ENCODE measurements at places on chromosomes 2 and 18. TPM values are rescaled to one million over a fixed set of nuclear protein-coding genes. Genes with fewer than 3 reads are reported as not detected.

- DNase-seq, result peak; percentile 45
Observed at GRCh38 chr2:231923951-231924888, 2.0 kb downstream of the NPPC start.

DNA sequence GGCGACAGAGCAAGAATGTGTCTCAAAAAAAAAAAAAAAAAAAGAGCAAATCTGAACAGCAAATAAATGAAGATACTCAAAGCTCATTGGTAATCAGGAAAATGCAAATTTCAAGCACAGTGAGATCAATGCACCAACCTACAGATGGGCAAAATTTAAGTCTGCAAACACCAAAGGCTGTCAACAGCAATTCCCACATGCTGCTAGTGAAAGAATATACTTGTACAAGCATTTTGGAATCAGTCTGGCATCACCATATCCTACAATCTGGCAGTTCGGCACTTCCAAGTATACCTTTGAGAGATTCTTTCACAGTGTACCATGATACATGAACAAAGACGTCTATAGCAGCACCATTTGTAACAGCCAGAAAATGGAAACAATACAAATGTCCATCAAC lies 4.1 kb downstream of the HDHD2 start:
- no peak for DNase-seq

- no peak for DNase-seq
Observed at GRCh38 chr2:219521066-219521880, 7.0 kb downstream of the ASIC4 start.

DNA sequence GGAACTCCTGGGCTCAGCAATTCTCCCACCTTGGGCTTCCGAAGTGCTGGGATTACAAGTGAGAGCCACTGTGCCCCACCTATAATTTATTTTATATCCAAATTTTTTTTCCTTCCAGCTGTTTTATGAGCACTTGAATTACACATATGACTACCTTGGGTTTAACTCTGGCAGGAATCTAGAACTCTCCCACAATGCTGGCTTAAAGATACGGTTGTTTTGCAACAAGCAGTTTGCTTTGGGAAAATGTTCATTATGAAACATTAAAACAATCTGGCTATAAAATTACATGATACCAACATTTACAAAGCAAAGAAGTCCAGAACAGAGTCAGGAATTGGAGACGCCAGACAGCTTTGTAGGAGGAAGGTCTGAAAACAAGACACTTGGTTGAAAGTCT lies 12.8 kb downstream of the CD302 start:
- DNase-seq, result no peak

ITGB6 gene
- 46.1 TPM for total RNA-seq

DNA sequence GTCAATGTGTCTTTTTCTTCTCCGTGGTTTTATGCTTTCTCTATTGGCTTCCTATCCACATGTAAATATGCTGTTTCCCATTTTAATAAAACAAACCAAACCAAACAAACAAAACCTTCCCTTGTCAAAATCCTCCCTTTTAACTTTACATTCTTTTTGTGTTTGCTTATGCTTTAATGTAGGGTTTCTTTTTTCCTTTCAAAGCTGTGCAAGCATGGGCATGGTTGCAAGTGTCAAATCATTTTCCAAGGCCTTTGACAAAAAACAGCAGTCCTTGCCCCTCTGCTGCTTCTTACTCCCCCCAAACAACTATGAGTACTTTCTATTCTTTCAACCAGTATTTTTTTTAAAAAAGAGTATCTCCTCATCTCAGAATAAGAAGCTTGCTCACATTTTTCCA lies 66.0 kb upstream of the ACYP2 start:
- DNase-seq, result no peak

DNA sequence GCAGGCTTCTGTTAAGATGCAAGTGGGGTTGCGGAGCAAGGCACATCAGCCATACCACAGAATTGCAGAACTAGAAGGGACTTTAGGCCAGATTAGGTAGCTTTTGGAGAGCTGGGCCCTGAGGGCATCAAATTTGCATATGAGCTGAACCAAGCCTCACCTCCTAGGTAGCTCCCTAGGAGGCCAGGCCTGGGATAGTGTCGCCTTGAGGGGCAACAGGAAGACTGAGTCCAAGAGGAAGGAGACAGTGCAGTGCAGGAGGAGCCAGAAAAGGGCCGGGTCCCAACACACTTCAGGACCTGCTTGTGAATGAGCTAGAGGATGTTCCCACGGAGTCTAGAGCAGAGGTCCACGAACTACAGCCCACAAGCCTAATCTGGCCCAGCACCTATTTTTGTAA lies 98.7 kb downstream of the MAPK4 start:
- DNase-seq, result no peak

GRCh38 chr18:48656582-48656981 lies 117.8 kb downstream of the CTIF start:
- no peak for DNase-seq

DNA sequence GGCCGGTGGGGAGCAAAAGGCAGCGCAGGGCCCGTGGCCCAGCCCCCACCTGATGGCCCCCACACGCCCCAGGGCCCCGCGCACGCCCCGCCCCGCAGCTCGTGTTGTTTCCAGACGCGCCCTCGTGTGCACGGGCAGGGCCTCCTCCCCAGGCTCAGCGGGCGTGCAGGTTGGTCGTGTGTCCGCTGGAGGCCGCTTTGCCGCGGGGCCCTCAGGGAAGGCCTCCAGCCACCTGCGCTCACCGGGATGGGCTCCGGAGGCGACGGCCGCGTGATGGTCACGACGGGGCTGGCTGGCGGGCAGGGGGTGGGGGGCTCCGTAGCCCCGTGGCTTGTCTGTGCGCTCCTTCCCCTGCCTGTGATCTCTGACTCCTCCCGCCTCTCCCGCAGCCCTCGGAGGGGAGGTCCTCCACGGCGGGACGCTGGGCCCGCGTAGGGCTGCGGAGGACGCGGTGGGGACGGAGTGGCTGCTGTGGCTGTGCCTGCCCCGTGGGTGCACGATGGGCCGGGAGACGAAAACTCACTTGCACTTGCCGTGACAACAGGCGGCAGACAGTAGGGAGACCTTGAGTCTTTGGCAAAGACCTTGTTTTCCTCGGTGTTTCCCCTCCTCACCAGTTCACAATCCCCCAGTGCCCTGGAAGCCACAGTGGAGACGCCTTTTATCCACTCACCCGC lies 67.1 kb downstream of the RTP5 start:
- DNase-seq, result no peak

DNA sequence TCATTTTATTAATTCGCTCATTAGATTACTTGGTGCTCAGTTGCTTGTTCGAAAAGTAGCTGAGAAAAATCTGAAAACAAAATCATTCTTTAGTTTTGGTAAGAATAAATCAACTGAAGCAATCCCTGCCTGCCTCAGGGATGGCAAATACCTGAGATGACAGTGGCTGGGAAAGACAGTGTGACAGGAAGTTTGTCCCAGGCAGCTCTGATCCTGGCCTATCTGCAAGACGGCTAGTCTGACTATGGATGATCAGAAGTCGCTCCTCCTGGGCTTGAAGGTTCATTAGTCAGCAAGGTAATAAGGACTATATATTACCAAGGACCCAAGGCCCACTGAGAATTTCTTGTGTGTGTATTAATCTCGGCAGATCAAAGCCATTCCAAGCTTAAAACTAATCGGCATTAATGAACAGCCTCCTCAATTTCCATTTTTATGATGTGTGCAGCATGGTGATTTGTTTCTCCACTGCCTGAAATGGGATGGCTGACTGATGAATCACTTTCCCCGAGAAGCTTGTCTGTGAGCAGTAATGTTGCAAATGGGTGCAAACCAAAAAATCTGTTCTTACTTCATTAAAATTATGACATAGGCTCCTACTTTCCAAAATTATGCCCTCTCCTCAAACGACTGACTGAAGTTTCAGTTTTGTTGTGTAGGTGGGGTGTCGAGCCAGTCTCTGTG lies 199.9 kb downstream of the ACTR3 start:
- DNase-seq, result no peak

DLX2 gene
- total RNA-seq, result 0.44 TPM

GRCh38 chr2:217751192-217751591 lies 251.6 kb downstream of the TNS1 start:
- DNase-seq, result no peak

ABCG8 gene
- total RNA-seq, result 0.15 TPM

RMDN2 gene
- 14.4 TPM for total RNA-seq

GRCh38 chr2:108189316-108189715 lies 50.5 kb upstream of the SULT1C3 start:
- no peak for DNase-seq

DNA sequence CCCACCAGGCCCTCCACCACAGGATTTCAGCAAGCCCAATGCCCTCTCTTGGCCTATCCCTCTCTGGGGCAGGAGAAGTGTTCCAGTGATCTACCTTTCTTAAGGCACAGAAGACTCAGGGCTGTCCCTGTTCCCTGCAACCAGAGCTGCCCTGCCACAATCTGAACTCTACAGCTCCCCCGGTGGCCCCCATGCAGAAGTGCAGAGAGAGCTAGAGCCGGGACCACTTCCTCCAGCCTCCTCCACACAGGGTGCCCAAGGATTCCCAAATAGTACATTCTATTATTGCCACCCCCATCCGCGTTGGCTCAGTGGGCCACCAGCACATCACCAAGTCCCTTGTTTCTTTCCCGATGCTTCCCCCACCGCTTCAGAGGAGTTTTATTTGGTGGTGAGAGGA lies 114.8 kb upstream of the PTPRM start:
- no peak for DNase-seq

DNA sequence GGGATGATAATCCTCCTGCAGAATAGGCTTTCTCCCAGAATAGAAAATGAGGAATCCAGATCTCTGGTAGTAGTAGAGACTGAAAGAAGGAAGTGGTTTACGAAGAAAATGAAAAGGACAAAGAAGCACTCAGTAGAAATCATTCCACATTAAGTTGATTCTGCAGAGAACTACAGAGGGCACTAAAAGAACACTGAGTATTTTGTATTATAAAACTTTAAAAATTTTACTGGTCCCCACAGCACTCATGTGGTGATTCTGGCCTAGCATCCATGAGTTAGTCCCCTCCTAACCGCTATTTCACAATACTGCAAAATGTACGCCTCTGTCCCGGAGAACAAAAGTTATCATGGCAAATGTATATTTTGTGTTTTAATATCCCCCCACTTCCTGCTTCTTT lies 42.9 kb upstream of the SLC35F5 start:
- DNase-seq, result no peak

All from breast epithelium (tissue), 4 donors.